ENCODE measurements at places on chromosomes 2 and 18.
A peak's percentile ranks its signal among the peaks of the same experiment; 100 is the strongest.

DNA sequence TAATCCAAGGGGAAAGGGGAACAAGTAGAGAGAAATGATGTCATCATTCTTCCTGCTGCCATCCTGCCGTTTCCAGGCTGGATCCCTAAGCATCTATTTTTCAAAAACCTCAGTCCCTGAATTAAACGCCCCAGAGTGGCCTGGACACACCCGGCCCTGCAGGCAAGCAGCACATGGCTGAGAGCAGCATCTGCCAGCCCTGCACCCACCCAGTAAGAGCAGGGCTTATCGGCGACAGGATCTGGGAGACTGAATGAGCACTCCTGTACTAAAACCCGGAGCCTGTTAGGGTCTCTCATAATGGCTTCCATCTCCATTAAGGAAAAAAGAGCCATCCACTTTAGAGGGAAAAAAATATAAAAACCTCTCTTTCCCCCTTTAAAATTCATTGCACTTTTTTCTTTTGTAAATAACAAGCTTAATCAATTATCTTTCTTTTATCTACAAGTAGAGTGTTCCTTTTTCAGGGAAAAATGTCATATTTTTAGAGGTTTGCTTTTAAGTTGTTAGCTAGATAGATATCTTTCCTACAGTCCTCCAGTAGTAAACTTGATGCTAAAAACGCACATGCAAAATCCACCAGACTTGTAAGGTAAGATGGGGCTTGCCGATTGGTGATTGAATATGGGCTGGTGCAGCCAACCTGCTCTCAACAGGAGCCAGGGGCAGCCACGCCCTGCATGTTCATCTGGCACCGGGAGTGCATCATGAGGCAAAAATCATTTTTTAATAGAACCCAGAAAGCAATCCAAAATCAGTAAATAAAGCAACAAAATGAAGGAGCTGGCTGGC is 457.8 kb downstream of the EIPR1 start:
- DNase-seq: no peak

DNA sequence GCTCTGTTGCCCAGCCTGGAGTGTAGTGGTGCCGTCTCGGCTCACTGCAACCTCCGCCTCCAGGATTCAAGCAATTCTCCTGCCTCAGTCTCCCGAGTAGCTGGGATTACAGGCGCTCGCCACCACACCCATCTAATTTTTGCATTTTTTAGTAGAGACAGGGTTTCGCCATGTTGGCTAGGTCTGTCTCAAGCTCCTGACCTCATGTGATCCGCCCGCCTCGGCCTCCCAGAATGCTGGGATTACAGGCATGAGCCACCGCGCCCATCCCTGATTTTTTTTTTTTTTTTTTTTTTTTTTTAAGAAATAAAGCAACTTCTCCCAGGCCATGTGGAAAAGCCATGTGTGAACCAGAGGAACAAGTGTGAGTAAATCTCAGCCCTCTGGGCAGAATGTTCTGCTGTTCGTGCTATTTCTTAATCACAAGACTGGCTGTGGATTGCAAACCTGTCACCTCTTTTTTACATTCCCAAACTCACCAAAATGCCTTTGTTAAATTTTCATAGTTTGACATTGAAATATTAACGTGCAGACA is 6.4 kb upstream of the SH3BP4 start:
- no peak for DNase-seq

- no peak for DNase-seq
These were observed 36.7 kb downstream of the KIAA2012 start for GRCh38 chr2:202109737-202110184.

- no peak for DNase-seq
These were observed 399.4 kb upstream of the CELF4 start for GRCh38 chr18:37964885-37965571.

DNA sequence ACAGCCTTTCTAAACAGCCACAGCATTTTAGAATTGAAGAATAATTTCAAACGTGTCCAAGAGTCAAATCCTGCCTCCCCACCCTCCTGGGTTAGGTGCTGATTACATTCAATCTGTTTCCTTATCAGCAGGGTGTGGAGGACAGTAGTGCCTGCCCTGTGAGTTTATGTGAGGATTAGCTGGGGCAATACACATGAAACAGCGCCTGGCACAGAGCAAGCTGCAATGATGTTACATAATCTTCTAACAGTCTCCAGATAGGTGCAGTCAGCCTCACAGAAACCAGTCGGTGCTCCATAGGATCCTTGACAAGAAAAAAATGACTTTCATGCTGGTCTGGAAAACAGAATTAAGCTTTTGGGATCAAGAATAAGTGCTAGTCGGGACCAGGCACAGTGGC is 91.7 kb upstream of the ITGA6 start:
- DNase-seq: no peak

GRCh38 chr18:62018759-62019041 is 125.9 kb upstream of the RNF152 start:
- no peak for DNase-seq

- DNase-seq: peak; percentile 30
These were observed 344.6 kb upstream of the CHAC2 start for GRCh38 chr2:53422979-53423378.

- no peak for DNase-seq
These were observed 576.5 kb downstream of the EPHA4 start for GRCh38 chr2:220995581-220995980.

DNA sequence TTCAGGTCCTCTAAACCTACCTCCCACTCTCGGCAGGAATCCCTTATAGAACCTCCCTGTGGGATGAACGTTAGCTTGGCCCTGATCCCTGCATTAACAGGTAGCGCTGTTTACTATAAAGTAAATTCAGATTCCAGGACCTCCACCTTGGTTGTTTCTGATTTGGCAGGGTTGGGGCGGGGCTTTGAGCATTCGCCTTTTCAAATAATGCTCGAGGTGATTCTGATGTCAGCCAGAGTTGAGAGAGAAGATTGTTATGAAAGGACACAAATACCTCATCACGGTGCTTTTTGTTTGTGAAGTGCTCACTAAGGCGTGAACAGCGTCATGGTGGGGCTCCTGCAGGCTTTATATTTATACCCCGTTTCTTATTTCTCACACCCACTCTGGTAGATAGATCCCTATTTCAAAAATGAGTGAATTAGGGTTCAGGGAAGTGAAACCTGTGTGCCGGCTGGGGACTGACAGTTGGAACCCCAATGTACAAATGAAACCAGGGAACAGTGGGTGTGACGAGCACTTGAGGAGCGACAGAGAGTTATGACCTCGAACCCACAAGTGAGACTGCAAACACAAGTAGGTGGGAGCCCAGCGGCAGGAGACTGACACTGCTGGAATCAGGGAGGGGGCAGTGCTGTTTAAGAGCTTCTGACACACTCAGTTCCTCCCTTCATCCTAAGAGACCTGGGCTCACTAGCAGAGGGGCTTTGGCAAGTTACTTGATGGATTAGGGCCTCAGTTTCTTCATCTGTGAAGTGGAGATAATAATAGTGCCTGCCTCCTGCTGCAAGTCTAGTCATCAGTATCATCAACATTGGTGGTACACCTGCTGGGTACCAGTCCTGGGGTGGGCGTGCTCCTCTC is 14.2 kb upstream of the CXCR4 start:
- no peak for DNase-seq

DNA sequence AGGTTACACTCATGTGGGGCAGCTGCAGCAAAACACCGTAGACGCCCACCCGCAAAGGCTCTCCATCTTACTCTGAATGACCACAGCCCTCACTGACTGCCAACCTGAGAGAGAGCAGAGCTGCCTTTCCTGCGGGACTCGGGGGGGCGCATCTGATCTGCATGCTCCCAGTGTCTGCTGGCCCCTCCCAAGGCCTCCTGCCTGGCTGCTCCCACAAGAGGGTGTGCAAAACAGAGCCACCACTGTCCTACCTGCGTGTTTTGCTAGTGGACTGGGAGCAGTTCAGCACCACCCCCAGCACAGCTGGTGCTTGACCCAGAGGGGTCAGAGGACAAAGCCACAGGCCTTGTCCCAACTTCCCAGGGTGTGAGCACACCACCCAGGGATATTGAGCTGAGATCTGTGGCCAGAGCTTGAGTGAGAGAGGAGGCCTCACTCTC is 76.4 kb downstream of the MYO3B start:
- DNase-seq: no peak

GRCh38 chr2:205814039-205814364 is 131.7 kb downstream of the NRP2 start:
- no peak for DNase-seq

DNA sequence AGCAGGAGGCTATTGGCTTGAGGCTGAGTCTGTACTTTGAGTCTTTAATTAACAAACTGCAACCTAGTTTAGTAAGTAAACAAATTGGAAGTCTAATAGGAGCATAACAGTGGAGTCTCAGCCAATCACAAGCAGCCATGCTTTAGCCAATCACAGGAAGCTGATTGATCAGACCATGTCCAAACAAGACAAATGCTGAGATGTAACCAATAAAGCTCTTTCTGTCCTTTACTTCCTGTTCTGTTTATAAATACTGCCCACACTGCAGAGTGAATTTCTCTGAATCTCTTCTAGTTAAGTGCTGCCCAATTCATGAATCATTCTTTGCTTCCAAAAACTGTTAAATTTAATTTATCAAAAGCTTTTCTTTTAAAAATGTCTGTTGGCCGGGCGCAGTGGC is 146.6 kb upstream of the DLX2 start:
- DNase-seq: no peak

GRCh38 chr2:46547223-46548102 is 68.1 kb downstream of the TMEM247 start:
- no peak for DNase-seq

DNA sequence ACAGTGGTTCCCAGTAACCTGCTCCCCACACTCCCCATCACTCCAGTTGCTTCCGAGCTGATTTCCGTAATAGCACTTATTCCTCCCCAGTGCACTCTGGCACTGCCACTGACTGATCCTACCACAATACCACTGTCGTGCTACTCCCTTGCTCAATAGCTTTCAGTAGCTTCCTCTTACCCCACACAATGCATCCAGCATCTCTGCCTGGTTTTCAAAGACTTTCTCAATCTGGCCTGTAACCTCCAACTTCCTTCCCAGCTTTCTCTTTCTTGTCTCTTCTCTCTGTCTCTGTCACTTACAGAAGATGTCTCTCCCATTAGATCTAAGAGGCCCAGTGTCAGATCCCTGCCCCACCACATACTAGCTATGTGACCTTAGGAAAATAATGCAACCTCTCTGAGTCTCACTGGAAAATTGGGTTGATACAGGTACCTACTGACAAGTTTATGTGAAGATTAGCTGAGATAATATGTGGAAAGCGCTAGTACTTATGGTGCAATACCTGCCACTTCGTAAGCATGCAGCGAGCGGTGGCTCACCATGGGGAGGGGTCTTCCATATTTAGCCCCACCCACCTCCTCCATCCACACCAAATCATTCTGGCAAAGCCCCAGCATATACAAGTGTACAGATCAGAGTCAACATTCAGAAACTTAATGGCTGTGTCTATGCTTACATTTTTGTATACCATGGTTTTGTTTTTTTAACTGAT is 36.7 kb downstream of the SFXN5 start:
- no peak for DNase-seq

DNA sequence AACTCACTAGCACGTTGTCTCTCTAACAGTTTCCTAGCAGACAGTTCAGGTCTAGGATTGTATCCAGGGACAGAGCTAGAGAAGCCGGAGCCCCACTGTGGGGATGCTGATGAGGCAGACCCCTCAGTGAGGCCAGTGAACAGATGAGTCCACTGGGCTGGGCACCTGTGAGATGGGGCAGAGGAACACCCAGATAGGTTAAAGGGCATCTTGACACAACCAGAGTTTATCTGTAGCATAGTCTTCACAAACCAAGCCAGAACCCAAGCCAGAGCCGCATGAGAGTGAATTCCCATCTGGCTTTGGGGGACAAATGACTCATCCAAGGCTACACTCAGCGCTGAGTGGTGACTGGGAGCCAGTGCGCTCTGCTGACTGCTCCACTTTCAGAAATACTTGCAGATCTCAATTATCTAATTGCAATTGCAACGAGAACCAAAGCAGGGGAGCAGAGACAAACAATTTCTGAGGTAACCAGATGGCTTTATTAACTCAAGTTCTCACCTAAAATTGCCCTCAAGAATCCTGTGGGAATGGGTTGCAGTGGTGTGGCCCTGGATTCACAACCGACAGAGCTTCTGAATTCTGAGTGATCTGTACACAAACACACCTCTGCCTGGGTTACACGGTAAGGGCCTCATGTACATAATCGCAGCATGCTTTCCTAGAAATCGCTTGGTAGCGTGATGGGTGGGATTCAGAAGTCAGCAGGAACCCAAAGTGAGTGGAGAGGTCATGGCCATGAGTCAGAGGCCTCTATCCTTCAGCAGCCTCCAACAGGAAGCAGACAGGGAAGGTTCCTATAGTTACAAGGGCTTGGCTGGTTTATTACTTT is 48.7 kb upstream of the MSH2 start:
- DNase-seq: no peak

- DNase-seq: no peak
These were observed 37.3 kb downstream of the USP14 start for GRCh38 chr18:195651-196050.

GRCh38 chr2:151237422-151238025 is 24.1 kb downstream of the RBM43 start:
- no peak for DNase-seq

DNA sequence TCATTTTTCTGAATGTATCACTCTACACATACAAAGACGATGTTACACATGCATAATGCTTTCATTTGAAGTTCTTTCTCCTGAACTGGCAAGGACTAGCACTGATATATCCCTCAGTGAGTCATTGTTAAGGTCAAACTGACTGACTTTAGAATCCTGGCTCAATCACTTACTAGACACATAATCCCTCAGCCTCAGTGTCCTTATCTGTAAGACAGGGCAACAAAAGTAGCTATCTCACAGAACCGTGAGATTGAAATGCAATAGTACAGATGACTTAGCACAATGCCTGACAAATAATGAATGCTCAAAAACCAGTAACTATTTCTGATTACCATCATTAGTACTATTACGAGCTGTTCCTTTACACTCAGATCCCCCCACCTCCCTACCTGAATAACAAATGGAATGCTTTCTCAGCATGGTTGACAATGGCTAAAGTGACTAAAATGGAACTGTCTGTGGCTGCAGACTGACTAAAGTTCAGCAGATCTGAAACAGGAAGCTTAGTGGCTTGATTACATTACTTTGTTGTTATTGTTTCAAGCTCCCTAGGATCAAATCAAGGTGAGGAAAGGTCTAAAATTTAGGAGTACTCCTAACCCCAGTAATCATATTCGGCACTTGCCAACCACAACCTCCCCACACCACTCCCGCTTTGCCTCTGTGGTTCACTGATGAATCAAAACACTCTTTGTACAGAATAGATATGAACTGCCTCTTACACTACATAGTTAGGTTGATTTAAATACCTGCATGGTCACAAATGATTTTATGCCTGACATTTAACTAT is 35.8 kb upstream of the CACNB4 start:
- DNase-seq: no peak

All from SK-N-MC (cell line).